NCI-H460 (cell line): ENCODE measurements at places on chromosomes 13 and 19. TPM values are rescaled to one million over a fixed set of nuclear protein-coding genes. Genes with fewer than 3 reads are reported as not detected.

HSD17B14 gene
- 1.6 and 2.0 TPM in 2 replicates for total RNA-seq

OR7A5 gene
- total RNA-seq: not detected in 2 replicates

GRCh38 chr19:24054044-24054935 is 32.7 kb upstream of the ZNF254 start:
- no peak for DNase-seq

DNA sequence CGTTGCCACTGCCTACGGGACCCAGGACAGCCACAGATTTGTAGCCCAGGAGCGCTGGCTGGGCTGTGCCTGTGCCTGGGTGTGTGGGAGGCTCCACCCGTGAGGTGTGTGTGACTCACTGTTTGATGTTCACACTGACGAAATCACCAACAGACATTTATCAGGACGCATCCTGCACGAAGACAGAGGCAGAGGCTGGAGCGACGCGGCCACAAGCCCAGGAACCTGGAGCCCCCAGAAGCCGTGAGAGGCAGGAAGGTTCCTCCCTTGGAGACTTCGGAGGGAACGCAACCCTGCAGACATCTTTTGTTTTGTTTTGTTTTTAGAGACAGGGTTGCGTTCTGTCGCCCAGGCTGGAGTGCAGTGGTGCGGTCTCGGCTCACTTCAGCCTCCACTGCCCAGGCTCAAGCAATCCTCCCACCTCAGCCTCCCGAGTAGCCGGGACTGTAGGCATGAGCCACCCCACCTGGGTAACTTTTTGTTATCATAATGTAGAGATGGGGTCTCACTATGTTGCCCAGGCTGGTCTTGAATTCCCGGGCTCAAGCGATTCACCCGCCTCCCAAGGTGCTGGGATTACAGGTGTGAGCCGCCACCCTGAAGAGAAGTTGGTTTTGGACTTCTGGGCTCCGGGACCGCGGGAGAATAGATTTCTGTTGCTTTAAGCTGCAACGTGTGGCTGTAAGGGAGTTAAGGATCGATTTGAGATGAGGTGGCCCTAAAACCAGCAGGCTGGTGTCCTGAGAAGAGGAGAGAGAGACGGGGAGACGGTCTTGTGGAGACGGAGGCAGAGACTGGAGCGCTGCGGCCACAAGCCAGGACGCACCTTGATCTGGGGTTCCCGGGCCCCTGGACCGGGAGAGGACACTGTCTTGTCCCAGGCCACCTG is 24.9 kb upstream of the WDR18 start:
- peak; percentile 44 for DNase-seq

- DNase-seq: no peak
Observed at GRCh38 chr13:26914148-26914547, 153.6 kb upstream of the GPR12 start.

- DNase-seq: no peak
Observed at GRCh38 chr19:22610121-22610520, 24.0 kb upstream of the ZNF492 start.

GRCh38 chr13:33180122-33180804 is 105.3 kb downstream of the STARD13 start:
- DNase-seq: no peak

MBD3L2 gene
- not detected in 2 replicates for total RNA-seq

DNA sequence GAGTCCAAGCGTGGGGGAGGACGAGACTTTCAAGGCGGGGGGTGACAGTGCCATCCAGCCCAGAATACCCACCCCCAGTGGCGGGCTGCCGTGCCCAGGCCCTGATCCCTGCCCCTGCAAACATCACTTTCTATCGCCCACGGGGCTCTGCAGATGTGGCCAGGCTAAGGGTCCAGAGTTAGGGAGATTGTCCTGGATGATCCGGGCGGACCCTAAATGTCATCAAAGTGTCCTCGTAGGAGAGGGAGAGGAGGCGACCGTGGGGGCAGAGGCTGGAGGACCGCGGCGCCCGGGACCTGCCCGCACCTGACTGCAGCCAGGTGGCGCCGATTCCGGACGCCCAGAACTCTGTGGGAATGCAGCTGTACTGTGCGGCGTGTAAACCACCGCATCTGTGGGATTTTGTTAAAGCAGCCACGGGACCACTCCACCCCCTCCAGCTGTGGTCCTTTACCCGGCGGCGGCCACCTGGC is 32.4 kb downstream of the GJA3 start:
- no peak for DNase-seq

- DNase-seq: no peak
Observed at GRCh38 chr19:37505958-37506386, 767 bp upstream of the ZNF793 start.

TNNI3 gene
- total RNA-seq: 1.2 and 4.5 TPM in 2 replicates

CYP4F3 gene
- total RNA-seq: 2.9 and 3.0 TPM in 2 replicates

DNA sequence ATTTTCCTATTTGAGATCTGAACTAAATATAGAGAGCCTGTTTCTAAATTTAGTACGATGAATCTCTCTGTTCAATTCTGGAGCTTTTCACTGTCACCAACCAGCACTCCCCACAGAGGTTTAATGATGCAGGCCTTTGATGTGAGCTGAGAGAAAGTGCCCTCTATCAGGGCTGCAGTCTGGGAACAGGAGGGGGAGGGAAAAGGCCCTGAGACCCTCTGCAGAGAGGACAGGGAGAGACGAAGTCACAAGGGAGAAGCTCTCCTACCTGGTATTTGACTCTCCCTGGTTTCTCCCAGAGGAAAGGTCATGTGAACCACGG is 206.8 kb upstream of the SOX1 start:
- DNase-seq: no peak

DNA sequence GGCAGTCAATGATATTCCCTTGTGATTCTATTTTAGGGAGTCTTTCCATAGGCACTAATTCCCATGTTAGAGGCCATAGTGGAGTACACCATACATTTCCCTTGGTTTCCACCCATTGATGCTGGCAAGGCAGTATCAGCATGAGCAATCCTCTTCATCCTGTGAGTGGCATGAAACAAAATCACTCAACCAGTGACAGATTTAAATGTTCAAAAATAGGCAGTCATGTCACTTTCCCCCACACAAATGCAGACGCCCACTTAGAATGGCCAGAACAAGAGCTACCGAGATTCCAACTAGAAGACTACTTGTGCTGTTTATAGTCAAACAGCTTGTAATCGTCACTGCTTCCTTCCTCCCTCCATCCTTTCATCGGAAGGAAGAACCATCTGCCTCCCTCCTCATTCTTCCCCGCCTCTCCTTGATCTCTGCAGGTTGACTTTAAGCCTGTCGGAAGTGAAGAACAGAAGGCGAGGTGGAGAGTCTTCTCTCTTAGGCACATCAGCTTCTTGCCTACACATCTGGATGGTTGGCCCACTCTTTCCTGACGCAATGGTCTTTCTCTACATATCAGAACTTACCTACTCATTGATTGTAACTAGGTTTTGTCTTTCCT is 22.6 kb downstream of the RASL11A start:
- DNase-seq: no peak

HSH2D gene
- total RNA-seq: not detected in 2 replicates

- DNase-seq: no peak
Observed at GRCh38 chr19:47819858-47820257, 1.9 kb upstream of the CRX start.

- DNase-seq: no peak
Observed at GRCh38 chr19:13066226-13066625, 36.4 kb downstream of the LYL1 start.

DNA sequence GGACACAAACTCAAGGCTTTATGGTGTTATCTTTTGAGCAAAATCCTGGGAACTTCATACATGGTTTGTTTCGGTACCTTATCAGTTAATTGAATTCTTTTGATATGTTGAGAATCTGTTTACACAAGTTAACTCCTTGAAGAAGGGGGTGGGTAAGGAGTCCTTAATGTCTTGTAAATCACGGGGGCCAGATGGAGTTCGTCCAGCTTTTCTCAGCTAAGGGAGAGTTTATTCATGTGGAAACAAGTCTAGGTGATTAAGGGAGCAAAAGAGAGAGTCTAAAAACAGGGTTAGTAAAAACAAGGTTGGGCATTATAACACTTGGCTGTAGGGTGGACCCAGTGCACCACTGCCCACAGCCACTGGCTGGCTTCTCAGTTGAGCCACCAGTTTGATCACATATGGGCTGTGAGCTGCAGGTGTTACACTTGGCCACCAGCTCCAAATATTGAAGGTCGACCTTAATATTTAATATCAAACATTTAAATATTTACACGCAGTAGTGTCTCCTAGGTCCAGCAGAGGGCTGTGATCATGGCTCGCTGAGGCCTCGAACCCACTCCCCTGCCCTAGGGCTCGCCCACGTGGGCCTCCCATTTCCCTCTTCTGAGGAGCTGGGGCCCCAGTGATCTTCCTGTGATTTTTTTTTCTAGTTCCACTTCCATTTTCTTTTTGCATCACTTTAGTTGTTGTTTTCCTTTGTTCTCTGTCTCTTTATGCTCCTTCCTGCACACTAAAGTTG is 21.0 kb upstream of the ZNF43 start:
- DNase-seq: no peak

GRCh38 chr13:21625366-21625765 is 21.4 kb upstream of the MICU2 start:
- peak; percentile 36 for DNase-seq

DNA sequence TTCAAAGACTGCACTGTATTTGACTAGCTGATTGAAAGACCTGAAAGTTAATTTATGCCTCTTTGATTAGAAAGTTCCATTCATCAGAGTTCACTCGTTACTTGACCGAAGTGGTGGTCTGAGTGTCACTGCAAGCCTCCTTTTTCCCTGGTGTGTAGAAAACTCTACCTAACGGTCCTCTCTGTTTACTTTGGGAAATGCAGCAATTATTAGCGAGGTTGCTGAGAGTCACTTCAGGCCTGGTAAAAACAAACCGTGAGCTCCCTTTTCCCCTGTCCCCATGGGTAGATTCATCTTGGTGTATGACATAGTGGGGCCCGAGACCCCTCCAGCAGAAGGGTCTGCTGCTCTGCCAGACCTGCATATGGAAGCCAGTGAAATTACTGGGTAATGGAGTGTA is 126.8 kb upstream of the RNF113B start:
- DNase-seq: no peak

GRCh38 chr13:76852986-76853385 is 33.2 kb downstream of the KCTD12 start:
- DNase-seq: no peak

GRCh38 chr13:39039041-39039440 is 785 bp downstream of the NHLRC3 start:
- no peak for DNase-seq

TUBGCP3 gene
- total RNA-seq: 13.3 and 15.9 TPM in 2 replicates

DNA sequence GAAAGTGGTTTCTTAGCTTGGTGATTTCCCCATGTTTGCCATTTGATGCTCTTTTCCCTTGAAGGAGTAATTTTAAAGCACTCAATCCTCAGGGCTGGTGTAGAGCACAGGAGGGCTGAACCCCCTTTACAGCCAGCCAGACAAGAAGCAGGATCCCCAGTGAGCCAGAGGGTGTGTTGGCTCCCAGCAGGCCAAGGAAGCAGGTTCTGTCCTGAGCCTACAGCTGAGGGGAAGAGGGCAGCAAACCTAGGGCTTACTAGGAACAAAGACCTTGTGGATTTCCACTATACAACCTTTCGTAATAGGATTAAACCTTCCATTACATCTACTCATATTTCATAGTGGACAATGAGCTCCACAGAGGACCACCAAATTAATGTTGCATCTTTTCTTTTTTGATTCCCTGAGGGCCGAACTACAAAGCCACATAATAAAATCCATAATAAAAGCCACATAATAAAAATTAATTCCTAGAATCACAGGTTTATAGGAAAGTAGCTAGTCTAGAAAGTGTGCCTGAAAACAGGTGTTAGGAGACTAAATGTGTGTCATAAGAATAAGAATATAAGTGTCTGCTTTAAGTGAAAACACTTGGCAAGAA is 300.2 kb downstream of the DCLK1 start:
- no peak for DNase-seq

SOX1 gene
- total RNA-seq: not detected in 2 replicates

DNA sequence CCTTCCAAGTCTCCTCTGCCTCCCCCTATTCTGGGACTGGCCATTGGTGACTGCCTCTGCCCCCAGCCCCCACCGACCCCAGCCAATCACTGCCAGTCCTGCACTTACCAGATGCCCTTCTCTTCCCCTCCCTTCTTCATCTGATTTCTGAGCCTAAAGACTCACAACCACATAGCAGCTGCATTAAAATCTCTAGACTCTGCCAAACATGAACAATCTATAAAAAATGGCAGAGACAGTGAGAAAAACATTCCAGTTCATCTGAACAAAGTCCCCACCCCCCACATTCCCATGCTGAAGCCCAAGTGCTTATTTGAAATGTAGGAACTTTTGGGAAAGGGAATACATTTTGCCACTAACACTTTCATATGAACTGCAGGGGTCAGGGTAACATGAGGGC is 60.8 kb downstream of the KCTD12 start:
- DNase-seq: no peak

- DNase-seq: no peak
Observed at GRCh38 chr19:2260341-2260805, 4.2 kb upstream of the JSRP1 start.

DNA sequence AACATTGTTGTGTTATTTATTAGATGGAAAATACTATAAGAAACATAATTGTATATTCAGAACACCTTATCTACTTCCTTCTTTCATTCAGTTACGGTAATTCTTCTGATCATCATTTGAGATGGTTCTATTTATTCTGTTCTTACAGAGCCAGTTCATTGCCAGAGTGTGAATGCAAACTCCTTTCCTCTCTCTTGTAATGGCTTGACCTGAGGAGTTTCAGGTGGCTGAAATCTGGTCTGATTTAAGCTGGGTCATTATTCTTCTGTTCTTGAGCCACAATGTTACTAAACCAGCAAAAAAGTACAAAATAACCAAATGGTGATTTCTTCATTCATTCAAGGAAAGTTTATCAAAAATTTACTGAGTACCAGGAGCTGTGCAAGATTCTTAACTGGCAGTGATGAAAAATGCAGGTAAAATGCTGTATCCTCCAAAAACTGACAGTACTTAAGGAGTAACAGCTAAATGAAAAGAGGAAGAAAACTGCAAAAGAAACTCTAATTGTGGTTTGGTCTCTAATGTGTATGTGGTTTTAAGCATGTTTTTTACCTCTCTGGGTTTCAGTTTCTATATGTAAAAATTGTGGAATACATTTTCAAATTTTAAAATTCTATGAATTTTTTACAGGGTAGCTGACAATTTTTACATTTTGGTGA is 182.4 kb upstream of the UFM1 start:
- DNase-seq: no peak

FFAR3 gene
- total RNA-seq: not detected in 2 replicates

GRCh38 chr13:41463838-41464602 is 6.7 kb downstream of the RGCC start:
- DNase-seq: no peak

DNA sequence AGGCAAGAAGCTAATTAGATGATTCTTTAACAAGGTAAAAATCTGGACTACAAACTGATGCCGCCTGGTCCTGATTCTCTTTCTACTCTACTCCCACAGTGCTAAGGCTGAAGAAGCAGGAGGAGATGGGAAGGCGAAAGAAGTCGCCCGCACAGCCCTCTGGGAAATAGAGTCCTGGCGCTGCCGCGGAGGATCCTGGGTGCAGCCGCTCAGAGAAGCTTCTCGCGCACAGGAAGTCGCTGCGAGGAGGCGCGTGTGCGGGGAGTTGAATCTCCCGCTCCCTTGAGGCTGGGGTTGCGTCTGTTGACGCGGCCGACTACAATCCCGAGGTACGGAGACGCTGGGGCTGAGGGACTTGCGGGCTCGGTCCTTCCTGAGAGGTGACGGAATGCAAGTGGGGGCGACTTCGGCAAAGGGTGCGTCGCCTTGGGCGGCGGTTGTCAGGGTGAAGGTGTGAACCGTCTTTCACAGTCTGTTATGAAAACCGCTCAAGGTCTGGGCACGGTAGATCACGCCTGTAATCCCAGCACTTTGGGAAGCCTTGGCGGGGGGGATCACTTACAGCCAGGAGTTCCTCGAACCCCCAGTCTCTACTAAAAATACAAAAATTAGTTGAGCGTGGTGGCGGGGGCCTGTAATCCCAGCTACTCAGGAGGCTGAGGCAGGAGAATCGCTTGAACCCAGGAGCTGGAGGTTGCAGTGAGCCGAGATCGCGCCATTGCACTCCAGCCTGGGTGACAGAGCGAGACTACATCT is at the start of gene ZNF473:
Gene ZNF473, plus strand, starts transcription at position 212 of the 756 bp plus-strand sequence. CDS start 5,078 bp downstream, outside the sequence.
- peak; percentile 91 for DNase-seq
